ENCODE measurements at places on chromosomes 12 and 14.

DNA sequence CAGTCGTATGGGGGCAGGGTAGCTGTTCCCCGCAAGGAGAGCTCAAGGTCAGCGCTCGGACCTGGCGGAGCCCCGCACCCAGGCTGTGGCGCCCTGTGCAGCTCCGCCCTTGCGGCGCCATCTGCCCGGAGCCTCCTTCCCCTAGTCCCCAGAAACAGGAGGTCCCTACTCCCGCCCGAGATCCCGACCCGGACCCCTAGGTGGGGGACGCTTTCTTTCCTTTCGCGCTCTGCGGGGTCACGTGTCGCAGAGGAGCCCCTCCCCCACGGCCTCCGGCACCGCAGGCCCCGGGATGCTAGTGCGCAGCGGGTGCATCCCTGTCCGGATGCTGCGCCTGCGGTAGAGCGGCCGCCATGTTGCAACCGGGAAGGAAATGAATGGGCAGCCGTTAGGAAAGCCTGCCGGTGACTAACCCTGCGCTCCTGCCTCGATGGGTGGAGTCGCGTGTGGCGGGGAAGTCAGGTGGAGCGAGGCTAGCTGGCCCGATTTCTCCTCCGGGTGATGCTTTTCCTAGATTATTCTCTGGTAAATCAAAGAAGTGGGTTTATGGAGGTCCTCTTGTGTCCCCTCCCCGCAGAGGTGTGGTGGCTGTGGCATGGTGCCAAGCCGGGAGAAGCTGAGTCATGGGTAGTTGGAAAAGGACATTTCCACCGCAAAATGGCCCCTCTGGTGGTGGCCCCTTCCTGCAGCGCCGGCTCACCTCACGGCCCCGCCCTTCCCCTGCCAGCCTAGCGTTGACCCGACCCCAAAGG lies 804 bp downstream of the GAPDH start:
- DNase-seq: peak; percentile 58

DNA sequence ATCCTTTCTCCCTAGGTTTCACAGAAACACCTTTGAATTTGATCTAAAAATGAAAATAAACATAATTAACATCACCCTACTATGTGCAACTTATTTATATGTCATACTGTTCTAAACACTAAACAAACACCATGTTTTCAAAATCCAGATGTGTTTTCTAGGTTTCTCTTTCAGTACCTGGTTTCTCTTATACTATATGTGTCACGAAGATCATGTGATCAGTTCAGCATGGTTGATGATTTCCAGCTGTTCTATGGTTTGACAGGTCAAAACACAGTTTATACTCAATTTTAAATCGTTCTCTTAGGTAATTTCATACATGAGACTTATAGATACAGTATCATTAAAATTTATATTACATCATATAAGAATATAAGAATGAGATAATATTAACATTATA lies 373.1 kb downstream of the SOX5 start:
- no peak for DNase-seq

GRCh38 chr14:52012635-52013034 lies 23.3 kb downstream of the RTRAF start:
- DNase-seq: no peak

DNA sequence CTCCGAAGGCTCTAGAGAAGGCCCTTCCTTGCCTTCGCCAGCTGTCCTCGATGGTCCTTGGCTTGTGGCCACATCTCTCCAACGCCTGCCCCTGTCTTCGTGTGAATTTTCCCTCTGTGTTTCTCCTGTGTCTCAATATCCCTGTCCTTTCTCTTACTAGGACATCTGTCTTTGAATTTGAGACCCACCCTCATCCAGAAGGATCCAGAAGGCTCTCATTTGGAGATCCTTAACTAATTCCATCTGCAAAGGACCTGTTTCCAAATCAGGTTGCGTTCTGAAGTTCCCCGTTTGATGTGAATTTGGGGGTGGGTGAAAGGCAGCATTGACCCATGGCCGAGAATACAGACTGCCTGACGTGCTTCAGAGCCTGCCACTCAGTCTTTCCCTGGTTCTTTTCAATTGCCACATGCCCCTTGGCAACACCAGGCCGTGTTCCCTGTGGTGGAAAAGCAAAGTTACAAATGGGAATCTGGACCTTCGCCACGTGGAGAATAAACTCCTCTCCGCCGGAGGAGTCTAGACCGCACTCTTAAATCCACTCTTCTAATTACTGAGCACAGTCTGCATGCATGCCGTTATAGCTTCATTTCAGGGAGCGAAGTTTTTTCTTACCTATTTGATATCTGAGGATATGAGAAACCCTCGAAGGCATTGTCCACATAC lies 158.8 kb downstream of the TMEM132C start:
- no peak for DNase-seq

DNA sequence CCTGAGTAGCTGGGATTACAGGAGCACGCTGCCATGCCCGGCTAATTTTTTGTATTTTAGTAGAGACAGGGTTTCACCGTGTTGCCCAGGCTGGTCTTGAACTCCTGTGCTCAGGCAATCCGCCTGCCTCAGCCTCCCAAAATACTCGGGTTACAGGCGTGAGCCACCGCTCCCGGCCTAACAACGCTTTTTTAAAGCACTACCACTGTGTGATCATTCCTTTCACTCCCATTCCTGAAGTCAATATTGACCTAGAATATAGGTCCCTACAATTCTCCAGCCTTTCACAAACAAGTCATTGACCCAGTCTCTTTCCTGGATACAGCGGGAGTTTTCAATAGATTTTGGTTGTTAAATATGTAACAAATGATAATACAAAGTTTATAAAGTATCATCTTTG lies 62.8 kb downstream of the KIF21A start:
- no peak for DNase-seq

DNA sequence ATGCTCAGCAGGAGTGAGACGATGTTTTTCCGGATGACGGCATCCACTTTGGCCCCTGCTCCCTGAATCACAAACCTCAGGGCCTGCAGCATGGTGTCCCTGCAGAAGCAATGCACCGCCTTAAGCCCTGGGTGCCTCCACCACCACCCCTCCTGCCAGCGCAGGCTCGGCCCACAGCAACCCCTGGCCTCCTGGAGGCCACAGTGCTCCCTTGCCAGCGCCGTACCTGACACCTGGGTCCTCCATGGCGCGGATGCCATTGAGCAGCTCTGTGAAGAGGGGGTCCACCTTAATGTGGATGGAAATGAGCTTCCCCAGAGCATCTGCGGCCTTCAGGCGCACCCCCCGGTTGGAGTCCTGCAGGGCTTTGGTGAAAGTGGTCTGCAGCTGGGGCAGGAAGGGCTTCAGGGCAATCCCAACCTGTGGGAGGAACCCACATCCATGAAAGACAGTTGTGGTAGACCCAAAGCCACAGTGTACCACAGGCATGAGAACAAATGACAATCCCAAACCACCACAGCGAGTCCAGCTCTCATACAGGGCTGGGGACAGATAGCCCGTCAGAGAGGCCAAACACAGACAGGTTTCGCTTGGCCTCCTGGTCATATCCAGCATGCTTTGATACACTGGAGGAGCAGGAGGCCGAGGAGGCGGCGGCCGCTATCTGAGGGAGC lies 17.9 kb upstream of the RAB35 start:
- DNase-seq: no peak

- DNase-seq: no peak
Observed at GRCh38 chr14:77574446-77575115, 41.9 kb downstream of the SPTLC2 start.

GRCh38 chr12:19712041-19712440 lies 272.7 kb downstream of the AEBP2 start:
- DNase-seq: no peak

All from stimulated activated CD4-positive, alpha-beta T cell treated with anti-CD3 and anti-CD28 coated beads, TNF-alpha, amount 100 ng/mL, for 24 hours (primary cell).